ENCODE measurements at places on chromosomes 4 and X.

GRCh38 chr4:74555231-74555630, 110.3 kb downstream of the AREG start:
- DNase-seq, result peak; percentile 79

- DNase-seq, result no peak
Measured at GRCh38 chr4:138588501-138588900, 346.4 kb upstream of the SLC7A11 start.

DNA sequence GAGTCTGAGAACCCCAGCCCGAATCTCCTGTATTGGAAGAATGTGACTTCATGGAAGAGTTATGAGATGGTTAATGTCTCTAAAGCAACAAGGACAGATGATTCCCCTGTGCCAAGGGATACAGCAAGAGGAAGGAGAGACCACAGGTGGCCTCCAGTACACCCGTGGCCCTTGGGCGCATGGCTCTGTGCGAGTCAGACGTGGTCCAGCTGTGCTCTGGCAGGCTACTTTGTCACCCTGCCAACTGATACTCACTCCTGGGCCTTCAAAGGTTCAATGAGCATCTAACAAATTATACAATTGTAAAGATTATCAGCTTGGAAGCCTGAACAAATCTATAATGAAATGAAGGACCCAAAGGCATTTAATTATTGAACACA, 71.7 kb downstream of the NYX start:
- DNase-seq, result peak; percentile 36

GRCh38 chr4:187666697-187667494, 328.7 kb upstream of the ZFP42 start:
- DNase-seq, result no peak

DNA sequence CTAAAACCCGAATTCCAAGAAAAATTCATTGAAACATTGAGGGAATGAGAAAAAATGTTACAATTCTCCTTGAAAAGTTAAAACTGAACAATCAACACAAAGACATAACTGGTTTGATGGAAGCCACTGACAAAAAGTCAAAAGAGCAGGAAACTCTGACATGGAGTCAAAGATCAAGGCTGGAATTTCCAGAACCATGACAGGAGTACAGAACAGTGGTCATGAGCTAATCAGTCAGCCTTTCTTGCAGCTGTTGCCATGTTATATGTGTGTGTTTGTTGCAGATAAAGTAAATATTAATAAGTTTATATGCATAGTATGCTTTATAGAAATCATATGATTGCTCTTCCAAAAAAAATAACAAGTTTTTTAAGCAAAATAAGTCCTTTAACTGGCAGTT, 184.7 kb upstream of the HCCS start:
- no peak for DNase-seq

DNA sequence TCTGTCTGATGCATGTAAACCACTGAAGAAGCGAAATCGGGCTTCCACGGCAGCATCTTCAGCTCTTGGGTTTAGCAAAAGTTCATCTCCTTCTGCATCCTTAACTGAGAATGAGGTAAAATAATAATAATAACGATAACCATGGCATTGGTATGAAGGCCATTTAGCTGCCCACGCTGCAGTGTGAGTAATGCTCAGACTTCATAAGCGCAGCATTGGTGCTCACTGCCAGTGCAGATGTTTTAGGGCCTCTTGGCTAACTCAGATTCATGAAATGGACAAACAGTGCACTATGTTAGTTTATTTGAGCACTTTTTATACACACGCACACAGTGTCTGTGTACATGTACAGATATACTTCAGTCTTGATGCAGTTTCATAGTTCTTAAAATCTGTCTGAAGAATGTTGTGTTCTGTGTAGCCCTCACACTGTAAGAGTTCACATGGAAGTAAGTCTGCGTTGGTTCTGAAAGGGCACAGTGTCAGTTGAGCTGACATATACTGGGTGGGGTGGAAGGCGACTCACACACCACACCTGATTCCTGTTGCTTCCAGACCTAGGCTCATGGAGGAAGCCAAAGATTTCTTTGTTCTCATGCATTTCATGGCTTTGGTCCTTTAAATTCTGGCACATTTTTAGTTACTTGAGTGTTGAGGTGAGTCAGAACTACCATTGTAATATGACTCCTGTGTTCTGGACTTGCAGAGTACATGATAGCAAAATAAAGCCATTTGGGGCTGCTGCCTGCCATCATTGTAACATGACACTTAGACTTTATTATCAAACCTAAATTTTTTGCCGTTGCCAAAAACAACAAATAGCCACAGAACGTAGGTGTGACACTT, 68.7 kb downstream of the NSD2 start:
- peak; percentile 95 for DNase-seq

GRCh38 chr4:40402556-40402955, 67.4 kb downstream of the CHRNA9 start:
- no peak for DNase-seq

GRCh38 chrX:106208154-106208553, 40.0 kb downstream of the PWWP3B start:
- no peak for DNase-seq

GRCh38 chr4:189035654-189036053, 896.4 kb downstream of the TRIML1 start:
- DNase-seq, result no peak
